ENCODE measurements at places on chromosomes 3 and 15.

- DNase-seq, result no peak
Measured at GRCh38 chr3:170442947-170443346, 24.3 kb downstream of the CLDN11 start.

- no peak for DNase-seq
Measured at GRCh38 chr3:172268868-172269267, 179.4 kb downstream of the GHSR start.

DNA sequence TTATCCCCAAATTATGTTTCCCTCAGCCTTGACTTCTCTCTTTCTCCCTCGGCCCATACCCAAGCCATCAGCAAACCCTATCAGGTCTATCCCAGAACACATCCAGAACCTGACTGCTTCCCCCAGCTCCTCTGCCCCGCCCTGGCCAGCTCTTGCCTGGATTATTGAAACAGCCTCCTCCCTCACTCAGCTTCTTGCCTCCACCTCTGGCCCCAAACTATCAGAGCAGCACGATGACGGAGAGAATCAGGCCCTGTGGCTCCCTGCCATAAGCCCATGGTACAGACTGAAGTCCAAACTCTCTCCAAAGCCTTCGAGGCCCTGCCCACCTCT lies 105.3 kb upstream of the LINGO1 start:
- DNase-seq, result no peak

GRCh38 chr3:77563012-77563411 lies 523.1 kb downstream of the ROBO2 start:
- no peak for DNase-seq

GRCh38 chr3:148513096-148513543 lies 184.6 kb upstream of the AGTR1 start:
- no peak for DNase-seq

DNA sequence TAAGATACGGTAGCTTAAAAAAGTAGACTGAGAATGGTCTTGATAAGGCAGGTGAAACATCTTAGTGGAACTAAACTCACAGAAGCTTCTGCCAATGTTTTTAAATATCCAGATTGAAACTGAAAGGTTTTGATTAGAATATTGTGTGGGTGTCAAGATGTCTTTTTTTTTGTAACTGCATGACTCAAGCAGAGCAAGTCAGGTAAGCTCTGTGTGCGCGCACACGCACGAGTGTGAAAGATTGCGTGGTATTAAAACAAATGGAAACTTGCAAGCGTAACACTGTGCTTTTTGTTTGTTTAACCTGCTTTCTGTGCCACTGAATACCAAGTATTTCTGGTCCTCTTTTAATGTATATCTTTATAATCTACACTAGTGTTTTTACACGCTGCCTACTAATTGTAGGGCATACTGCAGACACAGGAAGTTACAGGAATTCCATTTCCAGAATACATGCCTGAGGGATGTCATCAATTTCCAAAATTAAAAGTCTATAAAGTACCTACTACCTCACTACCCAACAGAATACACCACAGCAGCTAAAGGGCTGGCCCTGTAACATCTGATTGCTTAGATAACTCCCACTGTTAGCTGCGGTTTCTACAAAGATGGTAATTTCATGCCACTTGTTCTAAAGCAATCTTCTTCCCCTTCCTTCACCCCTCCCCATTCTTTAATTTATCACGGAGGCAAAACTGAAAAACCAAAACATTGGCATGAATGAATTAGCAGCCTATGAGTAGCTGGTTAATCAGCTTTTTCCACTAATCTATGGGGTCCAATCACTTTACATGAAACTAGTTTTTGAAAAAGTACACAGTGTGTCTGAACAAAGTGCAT lies 472.8 kb downstream of the SHQ1 start:
- peak; percentile 24 for DNase-seq

DNA sequence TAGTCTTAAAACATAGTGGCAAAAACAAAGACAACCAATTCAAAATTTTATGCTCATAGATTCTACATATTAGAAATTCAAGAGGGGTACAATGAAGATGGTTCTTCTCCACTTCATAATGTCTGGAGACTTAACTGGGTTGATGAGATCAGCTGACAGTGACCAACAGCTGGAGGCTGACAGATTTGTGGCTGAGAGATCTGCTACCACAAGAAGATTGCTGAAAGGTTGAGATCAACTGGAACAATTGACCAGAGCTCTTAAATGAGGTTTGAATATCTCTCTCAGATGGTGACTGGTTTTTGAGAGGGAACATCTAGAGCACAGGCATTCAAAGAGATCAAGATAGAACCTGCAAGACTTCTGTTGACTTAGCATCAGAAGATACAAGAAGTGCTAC lies 254.1 kb upstream of the ARPP21 start:
- DNase-seq, result no peak

DNA sequence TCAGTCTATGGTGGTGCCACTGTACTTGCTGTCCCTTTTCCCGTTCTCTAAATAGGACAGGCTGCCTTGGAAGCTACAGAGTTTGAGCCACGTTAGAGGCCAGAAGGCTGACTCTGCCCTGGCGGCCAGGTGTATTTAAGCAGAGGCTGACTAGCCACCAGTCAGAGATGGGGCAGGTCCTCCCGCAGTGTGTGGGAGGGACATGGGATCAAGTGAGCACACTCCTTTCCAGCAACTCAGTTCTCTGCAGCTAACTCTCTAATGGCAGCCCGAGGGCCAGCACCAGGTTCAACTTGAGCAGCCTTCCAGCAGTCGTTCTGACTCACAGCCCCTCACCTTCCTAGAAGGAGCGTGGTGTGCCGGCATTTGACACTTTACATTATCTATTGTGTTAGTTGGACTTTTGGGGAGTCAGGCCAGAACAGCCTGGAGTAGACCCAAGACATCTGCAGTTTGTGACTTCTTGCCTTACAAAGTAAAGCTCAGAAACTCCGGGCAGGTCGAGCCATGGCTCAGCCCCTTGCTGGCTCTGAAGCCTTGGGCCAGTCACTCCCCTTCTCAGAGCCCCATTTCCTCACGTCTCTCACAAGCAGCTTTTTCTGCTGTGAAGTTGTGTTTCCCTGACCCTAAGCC lies 46.7 kb upstream of the MYZAP start:
- DNase-seq, result no peak

Measured in globus pallidus (tissue), 1 donor.